Natural killer cell treated with Interleukin-12 subunit alpha and Interleukin-12 subunit beta and Interleukin-15 and Interleukin-18, amount 100 ng/mL, for 72 hours (primary cell): ENCODE measurements at places on chromosomes 13 and 19.

- DNase-seq, result no peak
These were observed 184.8 kb downstream of the KDM4B start for GRCh38 chr19:5153601-5154128.

- DNase-seq, result no peak
These were observed 30.3 kb downstream of the ATP7B start for GRCh38 chr13:51980908-51981307.

DNA sequence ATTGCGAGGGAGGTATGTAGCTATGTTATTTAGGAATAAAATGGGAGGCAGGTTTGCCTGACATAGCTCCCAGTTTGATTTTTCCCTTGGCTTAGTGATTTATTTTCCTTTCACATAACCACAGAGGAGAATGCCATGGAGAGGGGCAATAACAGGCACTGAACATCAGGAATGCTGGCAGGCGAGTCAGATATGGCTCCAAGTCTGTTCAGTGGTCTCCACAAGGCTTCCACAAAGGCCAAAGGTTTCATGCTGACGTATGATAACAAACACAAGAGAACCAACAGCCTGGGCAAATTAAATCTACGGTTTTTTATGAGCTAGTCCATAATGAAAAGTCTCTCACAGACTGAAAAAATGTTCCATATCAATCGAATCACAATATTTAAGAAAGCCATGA is 66.7 kb downstream of the SUCLA2 start:
- DNase-seq, result no peak

DNA sequence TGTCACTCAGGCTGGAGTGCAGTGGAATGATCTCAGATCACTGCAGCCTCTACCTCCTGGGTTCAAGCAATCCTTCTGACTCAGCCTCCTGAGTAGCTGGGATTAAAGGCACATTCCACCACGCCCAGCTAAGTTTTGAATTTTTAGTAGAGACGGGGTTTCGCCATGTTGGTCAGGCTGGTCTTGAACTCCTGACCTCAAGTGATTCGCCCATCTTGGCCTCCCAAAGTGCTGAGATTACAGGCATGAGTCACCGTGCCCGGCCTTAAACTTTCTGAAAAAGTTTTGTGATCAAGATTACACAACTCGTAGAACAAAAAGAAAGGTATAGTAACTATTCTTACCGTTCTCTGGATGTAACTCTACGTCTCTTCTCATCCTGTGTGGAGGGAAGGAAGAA is 21.2 kb downstream of the DNMT1 start:
- DNase-seq, result no peak

GRCh38 chr13:80438521-80438920 is 97.6 kb upstream of the SPRY2 start:
- DNase-seq, result no peak

DNA sequence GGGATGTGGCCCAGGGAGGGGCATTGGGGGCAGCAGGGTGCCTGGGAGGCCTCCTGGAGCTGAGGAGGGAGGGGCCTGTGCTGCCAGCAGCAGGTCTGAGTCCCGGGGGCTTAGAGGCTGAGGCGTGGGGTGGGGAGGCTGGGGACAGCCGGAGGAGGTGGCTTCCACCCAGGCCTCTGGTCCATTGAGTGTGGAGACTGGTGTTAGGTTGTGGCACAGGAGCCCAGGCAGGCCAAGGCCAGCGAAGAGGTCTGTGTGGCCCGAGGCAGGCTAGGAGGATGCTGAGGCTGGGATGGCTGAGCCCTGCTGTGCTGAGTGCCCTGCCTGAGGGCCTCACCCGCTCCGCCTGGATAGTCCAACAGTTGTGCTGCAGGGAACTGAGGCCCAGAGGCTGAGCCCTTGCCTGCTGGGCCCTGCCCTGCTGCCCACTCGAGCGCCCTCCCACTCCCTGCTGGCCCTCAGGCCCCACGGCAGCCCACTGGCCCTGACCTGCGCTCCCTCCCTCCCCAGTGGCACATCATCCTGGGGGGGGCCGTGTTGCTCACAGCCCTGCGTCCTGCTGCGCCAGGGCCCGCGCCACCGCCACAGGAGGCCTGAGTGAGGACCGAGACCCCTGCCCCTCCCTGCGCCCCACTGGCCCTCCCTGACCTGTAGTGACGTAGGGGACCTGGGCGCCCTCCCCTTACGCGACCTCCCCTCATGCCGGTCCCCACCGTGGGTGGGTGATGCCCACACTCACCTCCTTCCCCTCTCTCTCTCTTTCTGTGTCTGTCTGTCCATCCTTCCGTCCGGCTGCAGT is 4.9 kb upstream of the GARIN5A start:
- DNase-seq, result no peak

DNA sequence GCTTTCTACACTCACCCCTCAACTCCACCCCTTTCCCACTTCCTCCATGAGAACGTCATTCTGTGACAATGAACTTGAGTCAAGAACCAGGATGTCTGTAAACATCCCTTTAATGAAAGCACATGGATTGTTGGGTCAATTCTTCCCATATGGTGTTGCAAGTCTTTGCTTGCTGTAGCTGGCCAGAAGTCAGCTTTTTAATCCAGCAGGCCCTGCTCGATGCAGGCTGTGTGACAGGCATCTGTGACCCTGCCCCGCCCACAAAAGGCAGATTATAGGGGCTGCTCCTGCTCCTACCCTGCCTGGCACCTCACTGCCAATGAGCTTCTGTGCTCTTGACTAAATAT is 78.0 kb downstream of the STARD13 start:
- DNase-seq, result no peak

GRCh38 chr19:49954092-49954829 is 6.7 kb downstream of the SIGLEC11 start:
- peak; percentile 39 for DNase-seq

DNA sequence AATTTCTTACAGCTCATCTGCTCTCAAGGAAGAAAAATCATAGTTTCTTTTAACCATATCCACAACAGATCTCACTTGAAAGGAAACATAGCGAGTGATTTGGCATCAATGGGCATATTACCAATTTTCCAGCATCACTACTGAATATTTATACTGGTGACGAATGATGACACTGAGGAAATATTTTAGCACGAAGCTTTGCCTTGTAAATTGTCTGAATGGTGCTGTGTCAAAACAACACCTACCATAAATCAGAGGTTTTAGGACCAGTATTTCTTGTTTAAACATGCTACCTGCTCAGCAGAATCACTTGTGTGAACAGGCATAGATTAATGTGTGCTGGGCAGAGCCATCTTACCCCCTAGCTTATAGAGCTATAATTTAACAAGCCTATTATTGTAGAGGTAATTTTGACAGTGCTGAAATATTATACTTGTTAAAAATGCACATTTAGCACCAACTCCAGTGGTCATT is 146.8 kb downstream of the ABCC4 start:
- no peak for DNase-seq

GRCh38 chr13:81377921-81378320 is 1037.0 kb upstream of the SPRY2 start:
- DNase-seq, result no peak

- no peak for DNase-seq
These were observed 200.2 kb downstream of the KATNAL1 start for GRCh38 chr13:30107121-30107520.

DNA sequence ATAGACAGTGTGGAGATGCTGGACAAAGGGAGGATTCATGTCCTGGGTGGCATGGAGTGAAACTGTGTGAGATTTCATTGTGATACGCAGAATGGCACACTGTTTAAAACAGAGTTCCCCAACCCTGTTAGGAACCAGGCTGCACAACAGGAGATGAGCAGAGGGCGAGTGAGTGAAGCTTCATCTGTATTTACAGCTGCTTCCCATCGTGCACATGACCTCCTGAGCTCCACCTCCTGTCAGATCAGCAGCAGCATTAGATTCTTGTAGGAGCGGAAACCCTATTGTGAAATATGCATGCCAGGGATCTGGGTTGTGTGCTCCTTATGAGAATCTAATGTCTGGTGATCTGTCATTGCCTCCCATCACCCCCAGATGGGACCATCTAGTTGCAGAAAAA is 72.5 kb downstream of the RAP2A start:
- DNase-seq, result no peak

DNA sequence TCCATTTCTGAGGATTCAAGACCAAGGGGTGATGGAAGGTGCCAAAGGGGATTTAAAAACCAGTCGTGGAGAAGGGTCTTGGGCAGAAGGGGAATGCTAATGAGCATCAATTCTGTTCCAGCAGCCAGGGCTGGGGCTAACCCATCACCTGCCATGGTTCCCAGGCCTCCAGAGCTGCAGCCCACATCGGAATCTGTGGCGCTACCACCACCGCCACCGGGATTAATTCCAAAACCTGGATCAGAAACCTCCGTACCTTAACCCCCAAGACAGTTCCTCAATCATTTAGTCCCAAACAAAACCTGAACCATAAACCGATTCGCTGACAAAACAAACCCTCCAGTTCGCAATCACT is 583 bp downstream of the ZNF615 start:
- DNase-seq, result no peak

DNA sequence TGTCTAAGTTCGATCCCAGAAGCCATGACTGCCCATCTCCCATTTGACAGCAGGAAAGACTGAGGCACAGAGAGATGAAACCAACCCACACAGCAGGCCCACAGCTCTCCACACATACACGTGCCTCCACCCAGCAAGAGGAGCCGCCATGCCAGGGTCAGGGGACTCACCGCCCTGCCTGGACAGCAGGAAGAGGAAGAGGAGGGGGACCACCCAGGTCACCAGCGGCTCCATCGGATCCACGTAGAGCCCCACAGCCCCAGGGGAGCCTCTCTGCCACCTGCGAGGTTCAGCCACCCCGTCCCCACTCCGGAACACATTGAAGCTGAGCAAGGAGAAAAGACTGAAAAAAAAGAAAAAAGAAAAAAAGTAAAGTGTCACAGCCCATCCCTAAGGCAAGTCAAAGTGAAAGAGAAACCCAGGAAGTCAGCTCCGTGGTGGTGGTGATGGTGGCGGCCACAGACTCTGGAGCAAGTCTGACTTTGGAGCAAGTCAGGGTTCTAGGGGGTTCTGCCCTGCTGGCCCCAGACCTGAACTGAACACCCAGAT is at the start of gene IL12RB1:
Gene IL12RB1, minus strand, starts transcription at position 345 of the 549 bp plus-strand sequence. Its CDS starts 111 bp downstream, at position 234.
- DNase-seq, result peak; percentile 82

- DNase-seq, result no peak
These were observed 53.5 kb upstream of the SOX21 start for GRCh38 chr13:94765814-94766213.

DNA sequence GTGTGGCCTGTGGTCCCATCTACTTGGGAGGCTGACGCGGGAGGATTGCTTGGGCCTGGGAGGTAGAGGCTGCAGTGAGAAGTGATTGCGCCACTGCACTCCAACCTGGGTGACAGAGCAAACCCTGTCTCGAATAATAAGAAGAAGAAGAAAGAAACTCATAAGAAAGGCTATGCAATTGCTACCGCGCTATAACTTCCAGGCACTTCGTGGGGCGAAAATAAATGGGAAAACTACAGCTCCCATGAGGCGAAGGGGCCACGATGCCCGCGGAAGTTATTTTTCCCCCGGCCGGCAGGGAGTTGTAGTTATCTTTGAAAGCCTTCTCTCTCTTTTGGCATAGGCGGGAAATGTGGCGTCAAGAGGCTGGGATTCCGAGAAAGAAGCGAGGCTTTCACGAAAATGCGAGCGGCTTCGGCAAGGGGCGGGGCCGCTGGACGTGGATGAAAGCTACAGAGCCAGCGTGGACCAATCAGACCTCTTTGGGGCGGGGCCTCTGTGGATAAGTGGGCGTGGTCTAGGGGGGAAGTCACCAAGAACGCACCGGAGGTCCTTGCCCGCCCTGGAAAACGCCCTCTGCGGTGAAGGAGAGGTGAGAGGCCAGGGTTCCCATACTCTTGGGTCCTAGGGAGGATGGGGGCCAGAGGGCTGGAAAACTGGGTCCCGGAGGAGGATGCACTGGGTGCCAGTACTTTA is at the start of gene NUCB1:
Gene NUCB1, plus strand, starts transcription at position 532 of the 696 bp plus-strand sequence. CDS start 485 bp downstream, outside the sequence.
- peak; percentile 99 for DNase-seq

- no peak for DNase-seq
These were observed 63.2 kb downstream of the SHISA2 start for GRCh38 chr13:25988661-25989060.

DNA sequence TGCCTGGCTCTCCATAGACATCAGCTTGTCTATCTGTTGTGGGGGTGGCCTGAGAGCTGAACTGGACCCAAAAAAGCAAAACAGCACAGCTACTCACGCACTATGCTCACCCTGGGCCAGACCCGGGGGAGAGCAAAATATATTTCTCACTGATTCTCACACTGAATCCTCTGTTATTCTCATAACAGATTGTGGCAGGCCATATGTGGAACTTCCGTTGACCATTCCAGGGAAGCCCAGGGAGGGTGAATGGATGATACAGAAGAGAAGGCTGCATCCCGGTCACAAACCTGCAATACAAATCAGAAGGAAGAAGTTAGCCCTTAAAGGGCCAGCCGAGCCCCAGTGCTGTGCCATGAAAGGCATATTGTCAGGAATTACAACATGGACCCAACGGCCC is 362.5 kb downstream of the ZNF536 start:
- DNase-seq, result no peak

GRCh38 chr13:112193463-112194166 is 126.7 kb downstream of the SOX1 start:
- no peak for DNase-seq

- no peak for DNase-seq
These were observed 45.7 kb upstream of the TDRD3 start for GRCh38 chr13:60351326-60351725.

- DNase-seq, result no peak
These were observed 332.0 kb downstream of the IRS2 start for GRCh38 chr13:109454167-109454917.

DNA sequence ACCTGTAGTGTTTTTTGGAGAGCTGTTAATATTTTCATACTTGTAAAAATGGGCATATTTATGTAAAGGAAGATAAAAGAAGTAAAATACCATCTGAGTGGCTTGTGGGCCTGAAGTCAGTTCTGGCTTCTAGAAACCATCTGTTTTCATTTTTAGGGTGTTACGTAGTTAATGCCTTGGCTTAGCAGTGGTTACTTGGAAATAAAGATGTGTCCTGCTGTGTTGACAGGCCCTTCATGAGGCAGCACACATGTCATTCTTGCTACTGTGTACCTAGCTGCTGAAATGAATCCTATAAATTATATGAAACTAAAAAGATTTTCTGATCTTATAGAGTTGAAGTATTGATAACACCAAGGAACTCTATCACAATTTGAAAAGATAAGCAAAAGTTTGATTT is 16.0 kb downstream of the ILF3 start:
- no peak for DNase-seq

- DNase-seq, result no peak
These were observed 53.1 kb downstream of the ARHGAP35 start for GRCh38 chr19:46913852-46914430.

DNA sequence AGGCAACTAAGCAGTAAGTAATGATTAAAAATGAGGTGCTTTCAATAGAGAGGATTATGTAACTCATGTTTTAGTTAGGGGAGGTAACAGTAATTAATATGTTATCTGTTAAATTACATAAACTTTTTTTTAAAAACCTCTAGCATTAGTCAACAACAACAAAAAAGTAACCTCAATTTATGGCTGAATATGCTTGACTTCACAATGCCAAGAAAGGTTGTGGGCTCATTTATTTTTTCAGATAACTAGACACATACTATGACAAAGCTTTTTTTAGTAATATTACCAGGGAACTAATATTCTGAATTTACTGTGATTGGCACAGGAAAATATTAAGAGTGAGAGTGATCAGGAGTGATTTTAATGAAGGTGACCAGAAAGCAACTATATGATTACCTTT is 54.9 kb downstream of the KCNRG start:
- DNase-seq, result no peak
